Fibroblast of lung (primary cell): ENCODE measurements at places on chromosomes 6 and 20. TPM values are rescaled to one million over a fixed set of nuclear protein-coding genes. Genes with fewer than 3 reads are reported as not detected.

The CCDC170 gene
- 0.36 and 0.76 TPM in 2 replicates for polyA plus RNA-seq

The R3HDML gene
- polyA plus RNA-seq: not detected in 2 replicates

The SGK2 gene
- 0.05 TPM in 1 of 2 replicates, not detected in the other for polyA plus RNA-seq

The NOL4L gene
- 3.2 and 3.5 TPM in 2 replicates for polyA plus RNA-seq

The PNLDC1 gene
- 0.09 TPM in 1 of 2 replicates, not detected in the other for polyA plus RNA-seq

The GRM4 gene
- not detected in 2 replicates for polyA plus RNA-seq

The FAXC gene
- polyA plus RNA-seq: 2.7 and 3.1 TPM in 2 replicates

The TRAPPC3L gene
- 0.02 and 0.05 TPM in 2 replicates for polyA plus RNA-seq

The IMPG1 gene
- polyA plus RNA-seq: 0.05 and 0.17 TPM in 2 replicates

The MAFB gene
- 0.40 and 0.75 TPM in 2 replicates for polyA plus RNA-seq

The CLVS2 gene
- not detected in 2 replicates for polyA plus RNA-seq

The FOXQ1 gene
- 1.8 and 1.9 TPM in 2 replicates for polyA plus RNA-seq

The C20orf204 gene
- 0.02 TPM in 2 replicates for polyA plus RNA-seq

The RAB23 gene
- 41.4 and 61.2 TPM in 2 replicates for polyA plus RNA-seq

The OR2H1 gene
- polyA plus RNA-seq: not detected in 2 replicates

The HM13 gene
- 153 and 157 TPM in 2 replicates for polyA plus RNA-seq

The VSTM2L gene
- polyA plus RNA-seq: 0.45 and 0.66 TPM in 2 replicates
